ENCODE measurements at places on chromosomes 5 and 9.
A peak's percentile ranks its signal among the peaks of the same experiment; 100 is the strongest.

- peak; percentile 12 for DNase-seq
These were observed 175.9 kb downstream of the ARRDC3 start for GRCh38 chr5:91207248-91207647.

- DNase-seq, result no peak
These were observed 80.3 kb downstream of the ANKRD33B start for GRCh38 chr5:10644192-10644591.

- no peak for DNase-seq
These were observed 5.7 kb downstream of the CCDC69 start for GRCh38 chr5:151218177-151218576.

DNA sequence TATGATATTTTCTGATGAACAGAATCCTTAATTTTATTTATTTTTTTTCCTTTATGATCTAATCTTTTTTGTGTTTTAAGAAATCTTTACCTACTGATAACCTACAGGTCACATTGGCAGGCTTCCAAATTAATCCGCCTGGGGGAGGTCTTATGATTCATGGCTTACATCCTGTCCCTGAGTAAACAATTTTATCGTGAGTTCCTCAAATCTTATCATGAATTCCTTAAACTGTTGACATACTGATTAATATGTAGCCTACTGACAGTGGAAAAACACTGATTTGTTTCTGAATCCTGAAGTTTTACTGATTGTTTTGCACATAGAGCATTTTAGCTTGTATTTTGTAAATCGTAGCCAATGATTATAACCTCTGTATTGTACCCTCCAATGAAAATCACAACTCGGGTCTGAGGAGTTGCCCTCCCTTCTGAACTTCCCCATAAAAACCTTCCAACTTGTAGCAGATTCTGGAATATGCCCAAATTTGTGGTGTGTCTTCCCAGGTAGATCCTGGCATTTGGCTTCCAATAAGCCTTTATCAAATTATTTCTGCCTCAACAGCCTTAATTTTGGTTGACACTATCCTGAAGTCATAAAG lies 105.6 kb downstream of the VCAN start:
- no peak for DNase-seq

- no peak for DNase-seq
These were observed 10.3 kb upstream of the PRUNE2 start for GRCh38 chr9:76916231-76916630.

- DNase-seq, result no peak
These were observed 714 bp upstream of the ZNF608 start for GRCh38 chr5:124746916-124747790.

- no peak for DNase-seq
These were observed 125.1 kb upstream of the COL5A1 start for GRCh38 chr9:134516464-134516863.

DNA sequence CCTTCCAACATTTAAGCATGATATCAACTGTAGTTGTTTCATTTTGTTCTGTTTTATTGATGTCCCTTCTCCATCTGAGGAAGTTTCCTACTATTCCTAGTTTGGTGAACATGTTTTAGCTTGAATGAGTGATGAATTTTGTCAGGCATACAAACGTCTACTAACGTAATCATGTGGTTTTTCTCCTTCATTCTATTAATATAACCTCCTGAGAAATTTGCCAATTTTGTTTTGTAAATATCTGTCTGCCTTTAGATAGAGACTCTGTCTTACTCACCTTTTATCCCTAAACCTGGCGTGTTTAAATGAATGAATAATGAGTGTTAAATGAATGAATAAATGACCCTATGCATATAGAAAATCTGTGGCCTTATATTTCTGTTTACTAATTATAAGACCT lies 26.5 kb upstream of the NREP start:
- DNase-seq, result no peak

- peak; percentile 89 for DNase-seq
These were observed 485.3 kb downstream of the CDH9 start for GRCh38 chr5:26553079-26553478.

- DNase-seq, result no peak
These were observed 70.6 kb downstream of the ADAMTS2 start for GRCh38 chr5:179274321-179275315.

GRCh38 chr9:136757751-136758140 lies 297 bp downstream of the LCN8 start:
- DNase-seq, result no peak

DNA sequence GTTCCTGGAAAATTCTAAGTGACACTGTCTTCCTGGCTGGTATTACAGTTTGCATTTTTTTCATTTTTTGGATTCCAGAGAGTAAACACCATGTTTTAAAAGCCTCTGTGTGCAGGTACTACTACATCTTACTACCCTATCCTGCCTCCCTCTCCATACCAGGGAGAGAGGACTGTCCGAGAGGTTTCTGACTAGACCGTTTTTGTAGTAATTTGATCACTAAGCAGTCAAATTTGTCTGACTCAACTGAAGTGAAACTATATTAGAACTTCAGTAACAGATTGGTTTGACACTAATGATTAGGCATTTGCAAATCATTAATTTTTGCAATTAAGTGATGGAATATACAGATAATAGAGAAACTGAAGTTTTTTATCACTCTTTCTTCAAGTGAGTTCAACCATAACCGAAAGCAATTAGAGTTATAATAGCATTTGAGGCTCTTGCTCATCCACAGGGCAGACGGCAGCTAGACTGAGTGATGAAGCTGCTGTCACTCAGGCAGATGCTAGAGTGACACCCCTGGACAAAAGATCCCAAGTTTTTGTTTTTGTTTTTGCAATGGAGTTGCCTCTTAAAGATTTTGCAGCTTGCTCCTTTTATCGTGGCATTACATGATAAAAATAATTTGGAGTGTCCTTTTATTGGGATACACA lies 44.3 kb downstream of the SMARCA2 start:
- no peak for DNase-seq

GRCh38 chr5:3091040-3091774 lies 339.7 kb upstream of the IRX2 start:
- no peak for DNase-seq

- no peak for DNase-seq
These were observed 111.8 kb downstream of the EFNA5 start for GRCh38 chr5:107558823-107559375.

- no peak for DNase-seq
These were observed 25.2 kb downstream of the KDM4C start for GRCh38 chr9:6782981-6783380.

GRCh38 chr9:33429256-33429985 lies 18.0 kb downstream of the AQP3 start:
- DNase-seq, result no peak

GRCh38 chr5:142866563-142867275 lies 96.5 kb downstream of the ARHGAP26 start:
- DNase-seq, result peak; percentile 72

DNA sequence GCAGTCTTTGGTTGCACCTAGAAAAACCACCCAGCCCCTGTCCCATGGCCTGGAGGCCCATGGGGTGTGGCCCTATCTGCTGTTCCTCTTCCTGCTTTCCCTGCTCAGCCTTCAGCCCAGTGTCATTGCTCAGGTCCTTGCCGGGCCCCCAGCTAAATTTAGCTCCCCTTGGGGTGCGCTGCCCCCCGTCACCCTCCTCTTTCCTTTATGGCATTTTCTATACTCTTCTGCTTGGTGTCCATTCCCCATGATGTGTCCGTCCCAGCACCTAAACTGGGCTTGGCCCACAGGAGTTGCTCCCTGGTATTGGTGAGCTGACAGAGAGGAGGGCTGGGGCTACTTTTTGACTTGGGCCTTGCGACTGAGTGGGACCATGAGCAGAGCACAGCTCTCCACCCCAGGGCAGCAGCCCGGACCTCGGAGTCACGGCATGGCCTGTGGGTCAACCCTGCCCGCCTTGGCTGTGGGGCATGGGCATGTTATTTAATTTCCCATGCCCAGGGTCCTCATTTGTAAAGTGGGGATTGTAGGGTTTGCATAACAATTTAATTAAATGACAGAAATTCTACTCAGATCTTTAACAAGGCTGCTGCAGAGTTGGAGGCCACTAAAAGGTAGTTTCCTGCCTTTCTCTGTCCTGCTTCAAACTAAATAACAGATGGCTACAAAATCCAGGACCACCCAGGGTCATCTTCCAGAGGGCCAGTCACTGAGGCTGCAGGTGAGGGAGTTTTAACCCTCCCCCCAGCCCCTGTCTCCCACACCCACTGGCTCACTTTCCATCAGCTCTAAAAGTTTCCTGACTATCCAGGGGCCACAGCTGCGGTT lies 98.2 kb downstream of the DAP start:
- no peak for DNase-seq

GRCh38 chr5:117752403-117752802 lies 1177.8 kb upstream of the SEMA6A start:
- no peak for DNase-seq

DNA sequence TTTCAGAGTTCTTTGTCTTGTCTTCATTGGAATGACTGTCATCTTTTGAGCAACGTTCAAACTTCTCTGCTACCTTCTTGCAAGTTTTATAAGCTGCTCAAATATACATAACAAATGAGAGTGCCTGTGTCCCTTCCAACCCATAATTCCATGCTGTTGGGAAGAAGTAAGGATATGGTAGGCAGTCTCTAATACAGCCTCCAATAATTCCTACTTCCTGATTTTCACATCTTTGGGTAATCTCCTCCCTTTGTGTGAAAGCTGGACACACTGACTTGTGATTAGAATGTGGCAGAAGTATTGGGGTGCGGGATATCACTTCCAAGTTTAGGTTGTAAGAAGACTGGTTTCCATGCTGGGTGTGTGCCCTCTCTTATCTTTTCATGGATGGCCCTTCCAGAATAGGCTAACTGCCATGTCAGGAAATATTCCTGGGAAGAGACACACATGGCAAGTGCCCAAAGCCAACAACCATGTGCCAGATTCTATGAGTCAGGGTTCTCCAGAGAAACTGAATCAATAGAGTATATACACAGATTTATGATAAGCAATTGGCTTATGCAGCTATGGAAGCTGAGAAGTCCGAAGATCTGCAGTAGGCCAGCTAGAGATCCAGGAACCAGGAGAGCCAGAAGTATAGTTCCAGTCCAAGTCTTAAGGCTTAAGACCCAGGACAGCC lies 531.3 kb downstream of the NTRK2 start:
- no peak for DNase-seq

DNA sequence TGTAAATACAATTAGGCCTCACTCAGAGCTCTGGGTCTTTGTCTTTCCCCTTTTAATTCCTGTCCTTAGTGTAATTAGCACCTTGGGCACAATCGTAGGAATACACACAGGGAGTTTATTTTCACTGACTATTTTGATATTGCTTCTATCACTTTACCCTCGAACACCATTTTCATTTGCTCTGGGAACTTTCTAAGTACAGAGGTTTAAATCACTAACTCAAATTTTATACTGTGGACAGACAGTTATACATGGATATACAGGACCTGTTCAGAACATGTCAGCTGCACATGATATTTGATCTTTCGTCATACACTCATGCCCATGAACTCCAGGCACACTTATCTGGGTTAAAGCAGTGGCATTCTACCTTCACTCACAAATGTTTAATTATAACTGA lies 217.8 kb upstream of the TMEM161B start:
- no peak for DNase-seq

GRCh38 chr9:116156621-116157314 lies 3.2 kb downstream of the PAPPA start:
- no peak for DNase-seq

- peak; percentile 78 for DNase-seq
These were observed 26.0 kb downstream of the TPD52L3 start for GRCh38 chr9:6354072-6354686.

GRCh38 chr9:132274861-132275260 lies 79.9 kb downstream of the SETX start:
- DNase-seq, result no peak

DNA sequence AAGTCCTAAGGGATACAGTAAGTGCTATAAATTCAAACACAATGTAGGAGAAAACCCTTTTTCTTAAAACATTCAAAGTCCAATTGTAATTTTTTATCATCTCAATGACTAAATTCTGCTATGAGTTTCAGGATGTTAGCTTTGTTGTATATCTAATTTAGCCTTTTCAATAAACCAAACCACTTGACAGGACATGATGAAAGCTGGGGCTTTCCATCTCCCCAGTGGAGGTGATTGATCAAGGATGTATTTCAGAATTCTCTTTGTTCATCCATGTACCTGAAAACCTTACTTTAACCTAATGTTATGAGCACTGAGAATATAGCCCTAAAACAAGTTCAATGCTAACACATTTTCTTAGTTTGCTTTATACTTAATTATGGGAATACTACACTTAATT lies 639.0 kb upstream of the ITGA1 start:
- DNase-seq, result no peak

DNA sequence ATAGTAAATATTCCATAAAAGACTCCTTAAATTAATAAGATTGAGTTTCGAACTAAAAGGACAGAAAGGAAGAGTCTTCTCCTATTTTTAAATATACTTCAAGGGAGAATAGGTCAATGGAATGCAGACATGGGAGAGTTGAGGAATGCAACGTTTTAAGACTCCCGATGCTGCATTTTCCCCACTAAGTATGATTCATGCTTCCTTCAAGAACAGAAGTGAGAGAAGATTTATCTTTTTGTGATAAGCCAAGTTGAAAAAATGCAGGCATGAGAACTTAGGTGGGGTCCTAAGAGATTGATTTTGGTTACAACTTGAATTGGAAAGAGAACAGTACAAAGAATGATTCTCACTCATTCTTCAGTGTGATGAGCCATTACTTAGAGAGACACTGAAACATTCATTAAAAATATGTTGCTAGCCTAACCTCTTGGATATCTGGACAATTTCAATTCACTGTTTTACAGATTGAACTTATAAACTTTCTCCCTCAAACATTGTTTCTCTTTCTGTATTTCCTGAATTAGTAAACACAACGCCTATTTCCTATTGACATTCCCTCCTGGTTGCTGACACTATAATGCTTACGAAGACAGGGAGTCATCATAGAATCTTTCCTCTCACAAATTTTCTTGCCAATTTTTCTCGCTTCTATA lies 1666.1 kb upstream of the WWC1 start:
- no peak for DNase-seq

DNA sequence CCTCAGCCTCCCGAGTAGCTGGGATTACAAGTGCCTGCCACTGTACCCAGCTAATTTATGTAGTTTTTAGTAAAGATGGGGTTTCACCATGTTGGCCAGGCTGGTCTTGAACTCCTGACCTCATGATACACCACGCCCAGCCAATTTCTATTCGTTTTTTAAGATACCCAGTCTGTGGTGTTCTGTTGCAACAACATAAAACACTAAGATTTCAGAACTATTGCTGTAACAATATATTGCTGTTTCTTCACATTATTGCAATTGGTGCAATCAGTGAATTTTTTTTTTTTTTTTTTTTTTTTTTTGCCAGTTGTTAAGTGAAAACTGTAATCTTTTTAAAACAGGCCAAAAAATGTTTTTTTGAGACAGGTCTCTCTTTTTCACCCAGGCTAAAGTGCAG lies 9.9 kb downstream of the SRP19 start:
- DNase-seq, result no peak
